Fibroblast of skin of abdomen (primary cell): ENCODE measurements at places on chromosomes 12 and 14.

DNA sequence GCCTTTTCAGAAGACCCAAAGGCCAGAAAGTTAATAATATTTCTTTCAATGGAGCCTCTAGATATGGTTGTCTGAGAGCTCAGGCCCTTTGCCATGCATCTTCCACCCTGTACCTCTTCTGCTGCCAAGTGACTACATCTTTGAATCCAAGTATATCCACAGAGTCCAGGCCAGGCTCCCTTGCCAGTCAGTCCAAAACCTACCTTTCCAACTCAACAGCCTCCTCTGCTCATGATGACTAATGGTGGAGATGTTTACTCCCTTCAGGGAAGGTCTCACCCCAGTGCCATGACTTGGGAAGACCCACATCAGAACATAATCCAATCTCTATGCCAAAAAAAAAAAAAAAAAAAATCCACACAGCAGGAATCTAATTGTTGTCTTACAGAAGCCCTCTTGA lies 20.4 kb downstream of the TTC9 start:
- DNase-seq, result no peak

- DNase-seq, result peak; percentile 40
These were observed at the start of gene B3GNT4 for GRCh38 chr12:122203301-122204166. B3GNT4 (plus strand) TSS chr12:122203709; CDS start chr12:122204619, 910 bp downstream.

DNA sequence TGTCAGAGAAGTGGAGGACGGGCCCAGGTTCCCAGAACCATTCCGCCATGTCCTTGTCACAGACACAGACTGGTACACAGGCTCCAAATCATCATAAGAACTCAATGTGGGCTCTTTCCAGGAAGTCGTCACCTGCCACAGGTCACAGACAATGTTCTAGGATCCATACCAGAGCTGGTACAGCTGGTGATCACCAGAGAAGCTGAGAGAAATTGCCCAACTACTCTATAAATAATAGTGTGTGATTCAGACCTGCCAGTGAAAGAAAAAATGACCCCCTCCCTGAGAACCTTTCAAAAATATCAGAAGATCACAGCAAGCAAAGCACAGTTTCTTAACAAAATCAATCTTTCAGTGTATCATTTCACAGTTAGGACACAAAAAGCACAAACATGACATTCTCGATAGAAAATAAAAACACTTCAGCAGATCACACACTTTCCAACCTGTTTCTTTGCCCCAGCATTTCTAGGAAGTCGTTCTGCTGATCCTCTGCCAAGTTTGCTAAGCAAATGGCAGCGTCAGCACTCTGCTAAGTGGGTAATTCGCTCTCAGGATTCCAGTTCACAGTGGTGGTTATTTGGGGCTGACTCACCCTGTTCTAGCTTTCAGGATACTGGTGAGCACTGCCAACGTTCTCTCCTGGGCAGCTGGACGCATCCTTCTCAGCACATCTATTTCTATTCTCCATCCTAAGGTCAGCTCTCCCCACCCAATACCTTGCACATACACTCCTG lies 223.3 kb upstream of the SFSWAP start:
- no peak for DNase-seq

GRCh38 chr14:86625637-86626036 lies 1095.7 kb downstream of the FLRT2 start:
- peak; percentile 38 for DNase-seq

DNA sequence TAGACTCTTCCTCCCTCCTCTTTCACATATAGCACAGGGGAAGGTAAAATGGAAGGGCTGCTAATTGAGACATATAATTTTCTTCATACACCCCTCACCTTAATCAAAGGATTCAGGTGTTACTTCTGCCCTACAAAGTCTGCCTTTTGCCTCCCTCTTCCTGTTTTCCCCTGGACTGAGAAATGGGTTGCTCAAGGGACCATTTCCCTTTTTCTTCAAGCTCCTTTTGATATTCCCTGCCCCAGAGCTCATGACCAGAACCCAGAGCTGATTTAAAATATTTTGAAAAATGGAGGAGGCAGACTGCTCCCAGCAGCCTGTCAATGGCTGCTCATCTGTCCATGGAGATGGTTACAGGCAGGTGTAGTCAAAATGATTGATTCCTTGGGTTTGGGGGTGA lies 6.3 kb upstream of the PIP4K2C start:
- DNase-seq, result no peak

DNA sequence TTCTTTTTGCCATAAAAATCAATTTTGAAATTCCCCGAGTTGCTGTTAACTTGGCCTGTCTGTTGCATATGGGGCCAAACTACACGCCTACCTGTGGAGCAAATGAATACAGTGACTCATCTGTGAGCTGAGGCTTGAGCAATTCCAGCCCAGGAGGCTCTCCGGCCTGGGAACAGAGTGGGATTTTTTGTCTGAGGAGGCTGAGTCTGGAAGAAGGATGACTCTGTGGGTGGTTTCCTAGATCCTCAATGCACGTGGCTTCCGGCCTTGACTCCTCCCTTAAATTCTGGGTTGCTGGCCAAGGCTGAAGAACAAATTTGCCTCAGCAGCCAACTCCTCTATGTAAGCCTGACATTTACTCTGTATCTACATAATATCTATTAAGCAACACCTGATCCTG lies 124.1 kb downstream of the SSPN start:
- peak; percentile 81 for DNase-seq

- DNase-seq, result no peak
These were observed 39.1 kb downstream of the DIO3 start for GRCh38 chr14:101600336-101600890.

DNA sequence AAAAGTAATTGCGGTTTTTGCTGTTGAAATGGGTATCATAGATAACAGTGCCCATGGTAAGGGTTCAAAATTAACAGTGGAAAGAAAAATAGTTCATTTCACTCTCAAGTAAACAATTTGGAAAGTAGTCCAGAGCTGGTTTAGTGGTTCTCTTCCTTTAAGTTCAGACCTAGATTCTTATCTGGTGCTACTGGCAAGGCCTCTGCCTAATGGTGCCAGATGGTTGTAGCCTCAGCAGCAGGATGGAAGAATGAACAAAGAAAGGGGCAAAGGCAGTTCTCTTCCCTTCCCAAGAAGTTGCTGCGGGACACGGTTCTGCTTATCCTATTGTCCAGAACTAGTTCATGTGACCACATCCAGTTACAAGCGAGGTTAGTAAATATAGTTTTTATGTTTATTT lies 10.5 kb downstream of the ARG2 start:
- no peak for DNase-seq

GRCh38 chr12:84305144-84305543 lies 607.5 kb downstream of the SLC6A15 start:
- DNase-seq, result no peak

DNA sequence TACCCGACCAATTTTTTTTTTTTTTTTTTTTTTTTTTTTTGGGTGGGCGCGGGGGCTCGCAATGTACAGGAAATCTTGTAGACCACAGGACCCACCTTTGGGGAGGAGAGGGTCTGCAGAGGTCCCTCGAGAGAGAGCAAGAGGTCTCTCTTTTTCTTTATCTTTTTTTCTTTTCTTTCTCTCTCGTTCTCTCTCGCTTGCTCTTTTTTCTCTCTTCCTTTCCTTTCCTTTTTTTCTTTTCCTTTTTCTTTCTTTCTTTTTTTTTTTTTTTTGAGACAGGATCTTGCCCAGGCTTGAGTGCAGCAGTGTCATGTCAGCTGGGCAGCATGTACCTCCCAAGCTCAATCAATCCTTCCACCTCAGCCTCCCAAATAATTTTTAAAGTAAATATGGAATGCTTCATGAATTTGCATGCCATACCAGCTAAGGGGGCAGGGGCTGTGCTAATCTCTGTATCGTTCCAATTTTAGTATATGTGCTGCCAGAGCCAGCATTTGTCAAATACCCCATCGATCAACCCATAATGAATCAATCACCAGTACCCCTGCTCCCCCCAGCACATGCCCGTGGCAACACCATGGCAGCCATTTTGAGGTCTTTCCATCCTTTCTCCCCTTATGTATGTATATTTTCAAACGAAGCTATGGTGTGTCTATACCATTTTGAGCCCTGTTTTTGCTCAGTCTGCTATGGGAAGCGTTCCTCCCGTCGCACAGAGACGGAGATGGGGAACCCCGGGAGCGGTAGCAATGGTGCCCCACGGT lies 9.3 kb downstream of the PAPLN start:
- DNase-seq, result no peak

GRCh38 chr14:38128640-38129039 lies 79.1 kb upstream of the SSTR1 start:
- no peak for DNase-seq

DNA sequence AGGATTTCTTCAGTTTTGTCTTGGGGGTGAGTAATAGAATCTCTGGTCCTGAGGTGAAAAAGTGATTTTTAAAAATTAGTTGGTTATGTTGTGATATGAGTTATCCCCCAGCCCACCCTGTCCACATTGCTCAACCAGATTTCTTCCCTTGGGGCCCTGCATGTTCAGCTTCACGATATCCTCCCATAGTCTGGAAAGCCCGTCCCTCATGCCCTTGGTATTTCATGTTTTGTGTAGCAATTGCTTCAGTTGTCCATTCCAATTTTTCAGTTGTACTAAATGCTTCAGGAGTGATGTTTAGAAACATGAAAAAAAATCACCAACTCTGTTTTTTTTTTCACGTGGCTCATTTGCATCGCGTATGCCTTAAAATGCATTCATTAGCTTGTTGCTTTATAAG lies 17.5 kb upstream of the BICD1 start:
- no peak for DNase-seq

DNA sequence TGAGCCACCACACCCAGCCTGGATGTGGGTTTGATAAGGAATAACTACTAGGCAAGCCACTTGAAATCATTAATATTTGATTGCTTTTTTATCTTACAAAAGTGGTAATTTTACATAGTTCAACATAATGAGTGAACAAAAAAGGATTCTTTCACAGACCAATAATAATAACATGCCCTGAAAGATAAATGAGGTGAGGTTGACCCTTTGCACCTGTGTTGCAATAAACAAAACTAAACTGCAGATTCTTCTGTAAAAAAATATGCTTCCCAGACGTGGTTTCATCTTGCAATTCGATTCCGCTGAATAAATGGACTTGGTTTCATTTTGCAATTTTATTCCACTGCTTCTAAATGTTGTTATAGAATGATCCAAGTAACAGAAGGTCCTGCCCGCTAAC lies 1514.9 kb upstream of the TMEM132C start:
- DNase-seq, result no peak

DNA sequence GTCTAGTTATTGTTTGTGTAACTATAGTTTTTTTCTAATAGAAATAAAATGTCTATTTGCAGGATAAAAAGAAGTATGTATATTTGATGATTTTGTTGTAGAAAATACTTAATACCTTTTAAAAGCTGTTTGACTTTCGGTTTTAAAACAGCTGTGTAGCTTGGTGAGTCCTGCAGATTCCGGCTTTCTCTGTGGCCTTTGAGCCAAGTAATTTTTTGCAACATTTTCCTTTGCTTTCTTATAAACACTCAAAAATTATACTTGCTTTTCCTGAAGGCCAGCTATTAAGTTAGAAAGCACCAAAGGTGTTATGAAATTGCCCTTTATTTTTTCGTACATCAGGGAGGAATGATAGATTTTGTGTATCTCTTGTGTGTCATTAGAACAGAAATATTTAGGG lies 63.6 kb downstream of the CRADD start:
- no peak for DNase-seq

- DNase-seq, result no peak
These were observed 423 bp downstream of the FGD6 start for GRCh38 chr12:95216711-95217376.

GRCh38 chr12:12315838-12316237 lies 34.2 kb downstream of the MANSC1 start:
- no peak for DNase-seq

- DNase-seq, result no peak
These were observed 13.4 kb upstream of the CLEC12A start for GRCh38 chr12:9957834-9958233.

GRCh38 chr12:43914923-43915468 lies 79.1 kb downstream of the TMEM117 start:
- DNase-seq, result no peak

GRCh38 chr14:94005324-94006073 lies 8.4 kb downstream of the CCDC197 start:
- no peak for DNase-seq

- no peak for DNase-seq
These were observed 29.5 kb upstream of the MED13L start for GRCh38 chr12:116306968-116307367.

DNA sequence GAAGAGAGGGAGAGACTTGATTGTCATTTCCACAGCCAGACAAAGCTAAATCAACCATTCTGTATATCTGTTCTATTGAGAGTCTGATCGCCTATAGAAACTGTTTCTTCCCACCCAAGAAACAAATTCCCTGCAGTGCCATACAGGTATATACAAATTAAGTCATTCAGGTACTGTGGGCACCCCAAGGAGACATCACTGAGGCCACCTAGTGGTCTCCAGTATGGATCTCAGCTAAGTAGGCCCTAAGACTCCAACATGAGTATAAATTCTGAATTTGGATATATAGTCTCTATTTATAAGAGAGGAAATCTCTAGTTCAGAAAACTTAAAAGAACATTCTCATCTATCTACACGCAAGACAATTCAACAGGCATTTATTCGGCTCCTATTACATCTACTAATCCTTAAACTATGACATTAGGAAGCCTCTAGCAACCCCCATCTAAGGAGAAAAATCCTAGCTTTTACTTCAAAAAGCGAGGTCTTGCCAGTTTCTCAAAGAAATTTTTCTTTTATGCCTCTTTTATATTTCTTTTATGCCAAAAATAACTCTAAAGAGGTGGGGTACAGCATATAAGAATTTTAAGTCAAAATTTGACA lies 62.6 kb downstream of the DCAF5 start:
- DNase-seq, result peak; percentile 20

- DNase-seq, result no peak
These were observed 171.2 kb downstream of the CALM1 start for GRCh38 chr14:90567991-90568390.

DNA sequence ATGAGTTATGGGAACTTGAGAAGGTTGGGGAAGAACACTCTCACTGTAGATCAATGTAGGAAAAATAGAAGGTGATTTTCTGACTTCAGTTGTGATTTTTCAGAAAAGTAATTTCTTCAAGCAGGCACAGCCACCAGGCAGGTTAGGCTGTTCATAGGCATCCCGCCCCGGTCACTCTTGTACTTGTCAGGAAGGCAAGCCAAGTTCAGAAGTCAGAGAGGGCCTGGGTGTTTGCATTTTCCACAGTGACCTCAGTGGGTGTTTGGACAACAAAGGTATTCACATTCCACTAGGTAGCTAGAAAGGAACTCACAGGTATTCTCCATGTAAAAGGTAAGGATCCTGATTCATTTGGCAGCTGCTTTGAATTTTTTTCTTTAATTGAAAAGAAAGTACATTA lies 3.0 kb upstream of the FAM234B start:
- DNase-seq, result no peak

- DNase-seq, result peak; percentile 58
These were observed 218.7 kb upstream of the PELI2 start for GRCh38 chr14:55899531-55899930.

- no peak for DNase-seq
These were observed 14.6 kb upstream of the DNAL1 start for GRCh38 chr14:73630009-73630780.

- no peak for DNase-seq
These were observed 636 bp upstream of the IFNG-AS1 start for GRCh38 chr12:67988601-67989021.

- peak; percentile 49 for DNase-seq
These were observed at the start of gene BRI3BP for GRCh38 chr12:124993626-124994436. BRI3BP (plus strand) TSS chr12:124993645; CDS start chr12:124993791, 146 bp downstream.
